ENCODE measurements at places on chromosomes 5 and 9.

GRCh38 chr5:61697809-61698558 is 365.9 kb downstream of the ZSWIM6 start:
- DNase-seq, result peak; percentile 56

GRCh38 chr5:83925955-83926337 is 205.3 kb upstream of the HAPLN1 start:
- DNase-seq, result no peak

DNA sequence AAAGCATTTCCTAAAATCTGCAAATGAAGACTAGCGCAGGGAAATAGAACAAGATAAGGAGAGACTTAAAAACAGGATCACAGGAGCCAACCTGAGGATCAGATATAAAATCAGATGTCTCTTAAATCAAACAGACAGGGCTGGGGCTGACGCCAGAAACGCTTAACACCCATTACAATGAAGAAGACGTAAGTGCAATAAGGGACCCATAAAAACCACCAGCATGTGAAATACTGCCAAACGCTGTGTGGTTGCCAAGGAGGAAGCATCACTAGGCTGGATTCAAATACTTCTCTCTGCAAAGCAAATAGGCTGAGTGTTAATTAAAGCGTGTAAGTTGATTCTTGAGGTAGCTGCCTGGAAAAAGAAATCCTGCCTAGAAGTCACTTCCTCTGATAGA is 74.4 kb upstream of the ATP10B start:
- DNase-seq, result peak; percentile 52

DNA sequence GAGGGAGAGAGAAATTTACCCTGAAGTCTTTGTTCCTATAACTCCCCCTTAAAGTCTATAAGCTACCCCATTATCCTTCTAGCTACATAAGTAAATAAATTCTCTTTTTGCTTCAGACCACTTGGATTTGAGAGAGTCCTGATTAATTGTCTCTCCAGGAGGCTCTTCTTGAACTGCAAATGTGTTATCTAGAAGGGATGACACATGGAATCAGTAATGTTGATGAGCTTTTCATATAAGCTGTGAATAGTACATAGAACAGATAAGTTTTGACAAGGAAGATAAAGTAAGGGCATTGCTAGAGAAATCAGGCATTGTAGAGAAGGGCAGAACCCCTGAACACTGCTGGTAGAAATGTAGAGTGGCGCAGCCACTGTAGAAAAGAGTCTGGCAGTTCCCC is 42.5 kb upstream of the GNPDA1 start:
- no peak for DNase-seq

GRCh38 chr9:86350006-86350760 is 4.0 kb downstream of the TUT7 start:
- no peak for DNase-seq

DNA sequence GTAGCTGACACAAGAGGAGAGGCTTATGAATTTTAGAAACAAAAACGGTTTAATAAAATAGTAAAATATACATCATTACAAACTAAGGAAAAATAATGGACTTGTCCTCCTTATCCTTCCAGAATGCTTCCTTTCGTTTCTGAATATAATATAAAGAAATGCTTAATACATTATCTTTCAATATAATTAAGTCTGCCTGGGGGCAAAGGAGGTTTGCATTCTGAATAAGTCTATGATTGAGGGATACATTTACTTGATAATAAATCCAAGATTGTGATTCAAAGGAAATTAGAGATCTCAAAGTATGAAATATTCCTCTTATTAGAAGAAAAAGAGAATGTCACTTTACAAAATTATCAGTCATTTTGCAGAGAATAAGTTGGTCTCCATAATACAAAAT is 386.5 kb downstream of the SPATA31D1 start:
- no peak for DNase-seq

DNA sequence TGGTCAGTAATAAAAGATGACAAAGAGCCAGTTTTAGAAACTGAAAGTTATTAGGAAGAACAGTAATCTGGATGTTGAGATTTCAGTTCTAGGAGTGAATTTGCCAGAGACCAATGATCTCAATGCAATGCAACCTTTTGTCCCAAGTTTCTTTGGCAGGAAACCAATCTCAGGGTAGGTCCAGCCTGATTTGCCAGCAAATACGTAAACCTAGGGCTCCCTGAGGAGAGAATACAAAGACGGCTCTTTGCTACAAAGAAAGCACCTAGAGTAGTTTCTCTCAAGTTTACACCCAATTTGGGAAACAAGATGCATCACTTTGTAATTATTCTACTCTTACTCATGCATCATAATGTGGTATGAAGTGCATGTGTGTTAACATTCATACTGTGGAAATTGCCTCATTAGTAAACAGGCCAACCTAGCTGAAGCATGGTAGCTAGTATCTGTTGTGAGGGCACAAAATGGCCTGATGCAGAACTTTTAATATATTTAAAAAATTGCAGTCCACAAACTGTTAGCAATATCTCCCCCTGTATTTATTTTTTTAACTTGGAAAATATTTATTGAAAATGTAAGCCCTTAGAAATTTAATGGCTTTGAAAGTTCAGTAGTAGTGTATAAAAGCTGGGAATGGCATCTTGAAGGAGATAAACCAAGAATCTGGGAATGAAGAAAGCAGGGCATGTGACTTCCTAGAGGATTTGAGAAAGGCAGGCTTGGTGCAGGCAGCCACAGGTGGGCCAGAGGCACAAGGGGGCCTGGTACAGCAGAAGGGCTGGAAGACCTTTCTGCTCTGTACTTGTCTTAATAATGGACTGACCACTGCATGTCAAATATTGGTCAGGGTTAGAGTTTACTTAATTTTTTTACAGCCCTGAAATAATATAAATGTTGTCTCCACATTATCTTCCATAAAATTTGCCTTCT is 59.5 kb downstream of the MAST4 start:
- no peak for DNase-seq

DNA sequence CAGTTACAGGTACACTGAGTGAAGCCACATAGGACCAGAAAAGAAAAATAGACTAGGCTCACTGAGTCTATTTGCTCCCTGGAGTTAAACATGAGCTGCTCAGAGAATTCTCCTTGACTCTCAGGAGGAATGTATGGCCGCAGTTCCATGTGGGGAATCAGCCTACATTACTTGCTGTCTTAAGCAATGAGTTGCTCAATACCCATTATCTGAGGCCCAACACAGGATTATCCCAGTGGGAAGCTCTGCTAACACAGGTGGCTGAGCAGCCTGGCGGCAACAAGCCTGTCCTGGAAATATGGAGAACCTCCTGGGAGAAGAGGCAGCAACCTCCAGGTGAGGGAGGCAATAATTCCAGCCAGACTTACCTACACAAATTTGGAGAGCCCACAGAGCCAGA is 177.5 kb upstream of the NREP start:
- DNase-seq, result no peak

DNA sequence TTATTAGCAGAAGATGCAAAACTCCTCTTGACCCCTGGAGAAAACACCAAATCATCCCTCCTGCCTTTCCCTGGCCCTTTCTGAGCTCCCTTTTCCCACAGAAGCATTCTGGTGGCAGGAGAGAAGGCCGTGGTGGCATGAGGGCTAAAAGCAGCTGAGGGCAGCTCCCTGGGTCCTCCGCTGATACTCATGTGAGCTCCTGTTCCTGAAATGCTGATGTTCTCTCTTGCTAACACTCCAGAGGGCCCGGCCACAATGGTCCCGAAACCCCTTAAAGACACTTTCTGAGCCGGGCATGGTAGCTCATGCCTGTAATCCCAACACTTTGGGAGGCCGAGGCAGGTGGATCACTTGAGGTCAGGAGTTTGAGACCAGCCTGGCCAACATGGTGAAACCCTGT is 183.1 kb downstream of the HSPA4 start:
- DNase-seq, result no peak

DNA sequence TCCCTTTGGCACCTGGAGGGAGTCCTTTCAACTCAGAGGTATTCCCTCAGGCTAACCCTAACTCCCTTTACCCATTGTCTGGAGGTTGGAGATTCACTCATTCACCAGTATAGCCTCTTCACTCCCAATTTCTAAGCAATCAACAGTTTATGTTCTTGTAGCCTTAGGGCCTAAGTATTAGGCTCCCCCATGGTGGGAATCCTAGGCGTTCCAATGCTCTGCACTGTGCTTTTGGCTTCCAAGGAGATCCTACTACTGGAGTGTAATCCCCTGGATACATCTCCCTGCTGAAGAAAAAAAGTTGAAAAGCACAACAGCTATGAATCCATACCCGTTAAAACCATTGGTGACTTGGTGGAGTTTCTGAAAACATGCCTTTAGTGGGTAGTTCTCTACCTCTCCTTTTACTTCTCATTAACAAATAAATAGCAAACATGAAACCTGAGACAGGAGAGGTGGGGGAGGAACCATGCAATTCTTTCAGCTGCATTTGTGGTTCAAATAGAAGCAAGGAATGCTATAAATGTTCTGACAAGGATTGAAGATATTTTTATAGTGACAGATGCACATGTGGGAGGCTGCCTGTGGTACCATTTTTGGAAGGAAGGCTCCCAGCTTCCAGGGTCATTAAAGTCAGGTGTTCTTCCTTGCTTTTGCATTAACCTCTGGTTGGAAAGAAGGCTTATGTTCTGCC is 397.1 kb downstream of the DMAC1 start:
- DNase-seq, result no peak

GRCh38 chr5:138632900-138633489 is 57.8 kb upstream of the HSPA9 start:
- peak; percentile 63 for DNase-seq

DNA sequence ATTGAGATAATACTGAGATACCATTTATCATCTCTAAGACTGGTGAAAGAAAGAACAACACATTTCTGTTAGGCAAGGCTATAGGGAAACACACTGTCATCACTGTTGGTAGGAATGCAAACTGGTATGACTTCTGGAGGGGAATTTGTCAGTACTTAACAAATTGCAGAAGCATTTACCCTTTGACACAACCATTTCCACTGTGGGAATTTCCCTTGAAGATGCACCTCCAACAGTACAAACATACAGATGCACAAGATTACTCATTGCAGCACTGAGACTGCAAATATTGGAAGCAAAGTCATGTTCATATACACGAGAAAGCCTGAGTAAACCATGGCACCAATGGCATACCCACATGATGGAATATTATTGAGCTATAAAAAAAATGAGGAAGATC is 17.6 kb downstream of the GM2A start:
- DNase-seq, result no peak

- no peak for DNase-seq
These were observed 104.1 kb upstream of the NIPBL start for GRCh38 chr5:36772276-36773140.

DNA sequence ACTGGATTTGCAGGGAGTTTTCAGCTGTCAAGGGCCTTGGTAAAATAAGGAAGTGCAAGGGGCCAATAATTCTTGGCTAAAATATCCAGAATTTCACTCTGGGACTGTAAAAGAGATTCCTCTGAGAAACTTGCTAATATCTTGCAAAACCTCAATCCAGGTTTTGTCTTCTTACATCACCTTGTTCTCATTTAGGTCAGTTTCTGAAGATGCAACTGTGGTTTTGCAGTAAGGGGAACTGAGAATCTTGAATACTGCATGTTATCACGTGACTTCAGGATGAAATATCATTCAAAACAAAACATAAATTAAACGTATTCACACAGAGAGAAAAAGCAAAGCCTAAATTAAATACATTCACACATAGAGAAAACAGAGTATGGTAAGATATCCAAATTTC is 35.0 kb upstream of the RIC1 start:
- DNase-seq, result no peak

DNA sequence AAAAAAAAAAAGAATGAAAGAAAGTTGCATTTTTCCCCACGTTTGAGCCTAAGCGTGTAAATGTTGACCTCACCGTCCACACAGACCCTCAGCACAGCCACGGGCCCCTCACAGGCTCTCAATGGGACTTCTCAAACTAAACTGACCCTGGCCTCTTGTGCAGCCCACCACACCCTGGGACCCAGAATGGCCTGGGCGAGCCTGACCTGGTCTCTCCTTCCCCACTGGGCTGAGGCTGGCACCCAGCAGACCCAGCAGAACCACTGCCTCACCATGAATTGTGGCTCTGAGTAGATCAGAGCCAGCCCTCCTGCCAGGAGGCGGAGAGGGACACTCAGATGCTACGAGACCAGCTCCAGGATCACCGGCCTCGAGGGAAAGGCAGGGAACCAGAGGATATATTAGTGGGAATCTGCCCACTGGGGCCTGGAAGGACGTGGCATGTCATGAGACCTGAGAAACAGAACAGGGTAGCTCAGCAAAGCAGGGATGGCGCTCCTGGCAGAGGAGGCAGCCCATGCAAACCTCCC is 124.4 kb downstream of the ZNF354C start:
- DNase-seq, result no peak

DNA sequence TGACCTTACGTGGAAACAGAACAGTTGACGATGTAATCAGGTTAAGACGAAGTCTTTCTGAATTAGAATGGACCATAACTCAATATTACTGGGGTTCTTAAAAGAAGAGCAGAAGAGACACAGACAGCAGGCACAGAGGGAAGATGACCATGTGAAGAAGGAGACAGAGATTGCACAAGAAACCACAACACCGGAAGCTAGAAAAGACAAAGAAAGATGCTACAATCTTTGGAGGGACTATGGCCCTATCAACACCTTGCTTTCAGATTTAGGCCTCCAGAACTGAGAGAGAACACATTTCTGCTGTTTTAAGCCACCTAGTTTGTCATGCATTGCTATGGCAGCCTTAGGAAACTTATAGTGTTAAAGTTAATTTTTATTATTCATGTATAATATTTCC is 27.1 kb downstream of the CDH9 start:
- DNase-seq, result no peak

GRCh38 chr9:80204054-80204453 is 632.3 kb downstream of the TLE4 start:
- DNase-seq, result no peak

DNA sequence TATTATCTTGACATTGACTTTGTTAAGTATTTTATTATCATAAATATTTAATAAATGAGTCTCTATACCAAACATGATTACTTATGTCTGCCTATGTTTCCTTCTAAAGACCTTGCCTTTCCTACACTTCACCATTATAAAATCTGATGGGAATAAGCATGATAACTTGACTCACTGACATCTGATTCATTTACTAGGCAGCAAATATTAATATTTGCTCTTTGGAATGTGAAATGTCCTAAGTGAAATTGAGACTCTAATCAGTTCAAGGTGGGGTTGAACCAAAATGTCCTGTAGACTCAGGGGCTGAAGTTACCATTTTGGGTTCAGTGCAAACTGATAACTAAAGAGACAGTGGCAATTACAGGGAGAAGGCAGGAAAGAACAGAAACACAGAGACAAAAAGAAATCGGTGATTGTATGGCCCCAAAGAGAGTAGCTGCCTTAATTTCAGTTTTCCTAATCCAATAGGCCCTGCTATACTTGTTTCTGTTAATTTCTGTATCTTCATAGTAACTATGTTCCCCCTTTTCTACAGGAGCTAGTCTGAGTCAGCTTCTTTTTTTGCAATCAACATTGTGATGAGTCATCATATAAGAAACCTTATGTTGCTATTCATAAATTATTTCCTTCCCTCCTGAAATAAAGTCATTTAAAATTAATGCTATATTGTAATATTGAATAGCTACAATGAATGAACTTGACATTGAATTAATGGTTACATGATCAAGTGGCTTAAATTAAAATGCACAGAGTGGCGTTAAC is 296.8 kb downstream of the PDE4D start:
- no peak for DNase-seq

Data from left hindlimb (tissue), 1 donor.